Vagina (tissue), 2 donors: ENCODE measurements at places on chromosomes 1 and 21. TPM values are rescaled to one million over a fixed set of nuclear protein-coding genes. Genes with fewer than 3 reads are reported as not detected.
A peak's percentile ranks its signal among the peaks of the same experiment; 100 is the strongest.

DNA sequence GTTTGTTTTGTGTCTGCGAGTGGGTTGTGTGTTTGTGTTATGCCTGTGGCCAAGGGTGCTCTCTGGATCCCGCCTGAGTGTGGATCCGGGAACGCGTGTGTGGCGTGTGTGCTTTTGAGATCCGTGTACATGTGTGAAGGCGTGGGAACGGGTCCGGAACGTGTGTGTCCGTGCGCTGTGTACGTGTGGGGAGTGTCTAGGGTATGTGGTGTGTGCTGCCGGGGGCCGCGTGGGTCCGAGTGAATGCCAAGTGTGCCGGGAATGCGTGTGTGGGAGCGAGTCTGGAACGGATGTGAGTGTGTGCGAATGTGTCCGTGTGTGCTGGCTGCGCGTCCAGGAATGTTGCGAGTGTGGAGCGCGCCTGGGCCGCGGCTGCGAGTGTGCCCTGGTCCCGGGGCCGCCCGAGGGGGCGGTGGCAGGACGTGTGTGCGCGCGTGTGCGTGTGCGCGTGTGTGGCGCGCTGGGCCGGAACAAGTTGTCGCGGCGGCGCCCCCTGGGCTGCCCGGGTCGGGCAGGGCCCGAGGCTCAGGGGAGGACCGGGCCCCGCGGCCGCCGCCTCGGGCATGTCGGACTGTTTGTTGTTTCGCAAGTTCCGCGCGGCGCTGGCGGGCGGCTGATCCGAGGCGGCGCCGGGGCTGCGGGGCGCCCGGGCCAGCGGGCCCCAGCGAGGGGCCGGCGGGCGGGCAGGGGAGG, 953 bp downstream of the PTPRU start:
- no peaks in the 10 kb centered on the region for H3K36me3 ChIP-seq
- H3K27me3 ChIP-seq: no peaks in the 10 kb centered on the region
- H3K4me1 ChIP-seq: peaks cover 24% of the 10 kb centered on the region

- H3K36me3 ChIP-seq: no peaks in the 10 kb centered on the region
- no peak overlapping the region for H3K4me3 ChIP-seq
Measured at GRCh38 chr21:41611966-41612606, 104.1 kb upstream of the TMPRSS2 start.

GRCh38 chr1:26789931-26790330, 2.2 kb downstream of the PIGV start:
- H3K4me3 ChIP-seq: no peak overlapping the region
- H3K36me3 ChIP-seq: no peaks in the 10 kb centered on the region
- H3K27ac ChIP-seq: no peak overlapping the region
- H3K4me1 ChIP-seq: peaks cover 29% of the 10 kb centered on the region
- DNase-seq: no peak

The CD34 gene
- total RNA-seq: 57.5 TPM

DNA sequence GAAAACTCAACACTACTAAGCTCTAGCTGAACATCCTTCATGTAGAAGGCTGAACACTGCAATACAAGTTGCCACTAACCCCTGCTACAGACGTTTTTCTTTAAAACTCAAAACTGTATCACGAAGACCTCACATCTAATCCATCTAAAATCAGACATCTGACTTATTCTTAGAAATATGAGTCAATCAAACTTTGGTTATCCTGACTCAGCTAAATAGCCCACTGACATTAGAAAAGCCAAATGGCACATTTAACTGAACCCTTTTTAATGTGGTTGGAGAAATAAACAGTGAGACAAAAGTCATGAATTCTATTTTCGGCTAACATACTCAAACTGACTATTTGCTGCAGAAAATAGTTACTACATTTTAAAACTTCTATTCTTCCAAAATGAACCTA, 35.6 kb downstream of the WLS start:
- no peaks in the 10 kb centered on the region for H3K36me3 ChIP-seq
- H3K4me3 ChIP-seq: no peak overlapping the region
- no peak for DNase-seq
- H3K4me1 ChIP-seq: peaks cover 39% of the 10 kb centered on the region
- no peaks in the 10 kb centered on the region for H3K27me3 ChIP-seq

DNA sequence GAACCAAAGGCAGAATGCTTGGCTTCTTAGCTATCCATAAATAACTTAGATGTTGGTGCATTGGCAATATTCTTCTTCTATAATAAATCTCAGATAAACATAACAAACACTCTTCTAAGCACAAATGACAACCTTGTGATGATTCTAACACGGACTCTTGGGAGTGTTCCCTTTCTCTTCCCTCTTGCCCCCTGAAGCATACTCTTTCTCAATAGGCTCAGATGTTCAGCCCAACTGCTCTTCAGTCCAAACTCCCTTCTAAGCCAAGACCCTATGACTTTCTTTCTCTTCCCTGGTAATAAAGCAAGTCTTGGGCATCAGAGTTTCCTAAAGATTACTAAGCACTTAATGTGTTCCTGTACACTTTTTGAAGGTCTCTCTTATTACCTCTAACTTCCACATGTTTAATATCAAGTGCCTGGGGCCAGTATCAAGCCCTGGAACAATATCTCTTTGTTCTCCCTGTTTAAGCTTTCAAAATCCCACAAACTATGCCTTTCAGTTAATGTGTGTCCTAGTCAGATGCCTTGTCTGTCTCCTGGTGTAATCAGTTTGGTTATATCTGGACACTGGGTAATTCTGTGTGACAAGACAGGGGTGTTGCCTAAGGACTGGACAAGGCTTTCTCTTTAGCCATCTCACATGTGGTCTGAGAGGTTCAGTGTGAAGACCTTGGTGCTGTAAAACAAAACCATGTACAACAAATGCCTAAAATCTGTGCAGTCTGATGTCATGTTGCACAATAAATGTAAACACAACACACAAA, 92.9 kb upstream of the IVNS1ABP start:
- no peak overlapping the region for H3K4me3 ChIP-seq
- H3K27me3 ChIP-seq: no peaks in the 10 kb centered on the region
- H3K4me1 ChIP-seq: peaks cover 27% of the 10 kb centered on the region

The OMA1 gene
- total RNA-seq: 19.9 TPM

The FBLIM1 gene
- 45.2 TPM for total RNA-seq

GRCh38 chr1:58931756-58932155, 147.9 kb upstream of the JUN start:
- H3K27me3 ChIP-seq: no peaks in the 10 kb centered on the region
- DNase-seq: no peak
- H3K27ac ChIP-seq: no peak overlapping the region
- peaks cover 10% of the 10 kb centered on the region for H3K4me1 ChIP-seq
- H3K36me3 ChIP-seq: no peaks in the 10 kb centered on the region

GRCh38 chr1:155081472-155082300, 3.0 kb downstream of the EFNA3 start:
- no peak for DNase-seq
- peak overlapping the region; percentile 51 for H3K27ac ChIP-seq
- H3K4me1 ChIP-seq: peaks cover 70% of the 10 kb centered on the region
- peak overlapping the region; percentile 43 for H3K4me3 ChIP-seq

DNA sequence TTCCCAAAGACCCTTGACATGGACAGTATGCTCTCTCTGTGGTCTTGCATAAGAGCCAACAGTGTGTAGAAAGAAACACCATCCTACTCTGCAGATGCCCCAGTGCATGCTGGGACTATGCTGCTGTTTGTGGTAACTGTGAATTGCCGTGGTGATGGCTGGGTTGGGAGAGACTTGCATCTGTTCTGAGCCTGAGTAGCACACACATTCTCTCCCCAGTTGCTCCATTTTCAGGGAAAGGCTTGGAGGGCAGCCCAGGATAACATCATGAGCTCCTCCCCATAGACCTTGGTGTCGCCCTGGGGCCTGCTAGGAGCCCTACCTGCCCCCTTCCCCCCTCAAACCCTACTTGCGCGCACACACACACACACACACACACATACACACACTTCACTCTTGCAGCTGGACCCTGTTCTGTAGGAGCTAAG, 120.9 kb upstream of the IPO9 start:
- no peaks in the 10 kb centered on the region for H3K36me3 ChIP-seq
- H3K27ac ChIP-seq: no peak overlapping the region
- peaks cover 54% of the 10 kb centered on the region for H3K4me1 ChIP-seq
- no peak for DNase-seq
